ENCODE measurements at places on chromosomes 2 and 18.

DNA sequence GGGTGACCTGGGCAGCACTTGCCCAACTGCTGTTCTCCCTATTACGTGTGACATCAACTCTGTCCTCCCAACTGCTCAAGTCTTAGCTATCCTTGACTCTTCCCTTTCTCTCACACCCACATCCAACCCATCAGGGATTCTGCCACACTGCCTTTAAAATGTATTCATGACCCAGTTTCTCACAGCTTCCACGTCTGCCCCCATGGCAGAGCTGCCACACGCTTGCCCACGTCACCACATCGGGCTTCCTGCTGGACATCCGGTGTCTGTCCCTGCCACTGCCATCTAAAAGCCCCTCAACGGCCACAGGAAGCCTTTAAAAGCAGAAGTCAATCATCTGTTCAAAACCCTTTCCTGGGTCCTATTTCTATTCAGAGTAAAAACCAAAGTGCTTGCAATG lies 233.1 kb upstream of the POU3F3 start:
- DNase-seq, result no peak
- H3K27ac ChIP-seq, result no peak overlapping the region
- no peaks in the 10 kb centered on the region for H3K4me1 ChIP-seq
- no peaks in the 10 kb centered on the region for H3K27me3 ChIP-seq

- H3K4me3 ChIP-seq, result no peak overlapping the region
- no peaks in the 10 kb centered on the region for H3K36me3 ChIP-seq
- H3K4me1 ChIP-seq, result no peaks in the 10 kb centered on the region
- no peak overlapping the region for H3K27ac ChIP-seq
- H3K27me3 ChIP-seq, result no peaks in the 10 kb centered on the region
Measured at GRCh38 chr18:35756506-35757117, 175.1 kb downstream of the GALNT1 start.

- H3K36me3 ChIP-seq, result no peaks in the 10 kb centered on the region
- DNase-seq, result no peak
- H3K27me3 ChIP-seq, result no peaks in the 10 kb centered on the region
- no peaks in the 10 kb centered on the region for H3K4me1 ChIP-seq
Measured at GRCh38 chr2:41234093-41234492, 782.2 kb upstream of the SLC8A1 start.

- no peak for DNase-seq
- H3K4me3 ChIP-seq, result no peak overlapping the region
- no peaks in the 10 kb centered on the region for H3K27me3 ChIP-seq
Measured at GRCh38 chr2:216535454-216535995, 36.9 kb downstream of the RPL37A start.

DNA sequence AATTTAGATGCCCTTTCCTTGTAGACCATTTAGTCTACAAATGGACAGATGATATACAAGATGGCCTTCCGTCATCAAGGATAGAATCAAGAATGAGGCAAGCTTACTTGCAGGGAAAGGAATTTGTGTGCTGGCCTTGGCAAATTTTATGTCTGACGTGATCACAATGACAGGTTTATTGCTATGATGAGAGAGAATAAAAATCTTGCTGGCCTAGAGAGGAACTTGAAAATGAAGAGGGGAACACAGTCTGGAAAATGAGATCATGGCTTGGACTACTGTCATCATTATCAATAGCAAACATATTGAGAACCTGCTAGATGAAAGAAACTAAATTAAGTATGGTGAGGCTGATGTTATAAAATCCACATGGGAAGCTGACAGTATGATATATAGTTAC lies 66.0 kb downstream of the CSRNP3 start:
- DNase-seq, result no peak
- no peaks in the 10 kb centered on the region for H3K36me3 ChIP-seq
- H3K27me3 ChIP-seq, result no peaks in the 10 kb centered on the region
- H3K4me1 ChIP-seq, result no peaks in the 10 kb centered on the region
- H3K27ac ChIP-seq, result no peak overlapping the region

- H3K4me1 ChIP-seq, result peaks cover 17% of the 10 kb centered on the region
- H3K36me3 ChIP-seq, result peaks cover 31% of the 10 kb centered on the region
- H3K27ac ChIP-seq, result peak overlapping the region; percentile 96
- H3K4me3 ChIP-seq, result peak overlapping the region; percentile 99
Measured at GRCh38 chr2:216498070-216498378, 620 bp upstream of the RPL37A start.

- H3K27me3 ChIP-seq, result no peaks in the 10 kb centered on the region
- no peak overlapping the region for H3K4me3 ChIP-seq
- no peaks in the 10 kb centered on the region for H3K36me3 ChIP-seq
- H3K4me1 ChIP-seq, result peaks cover 7% of the 10 kb centered on the region
Measured at GRCh38 chr2:8893978-8894820, 56.8 kb upstream of the KIDINS220 start.
